NCI-H1694 treated with DMSO at 0.1 percent for 48 hours (cell line): ENCODE measurements at places on chromosomes 6 and 20.

DNA sequence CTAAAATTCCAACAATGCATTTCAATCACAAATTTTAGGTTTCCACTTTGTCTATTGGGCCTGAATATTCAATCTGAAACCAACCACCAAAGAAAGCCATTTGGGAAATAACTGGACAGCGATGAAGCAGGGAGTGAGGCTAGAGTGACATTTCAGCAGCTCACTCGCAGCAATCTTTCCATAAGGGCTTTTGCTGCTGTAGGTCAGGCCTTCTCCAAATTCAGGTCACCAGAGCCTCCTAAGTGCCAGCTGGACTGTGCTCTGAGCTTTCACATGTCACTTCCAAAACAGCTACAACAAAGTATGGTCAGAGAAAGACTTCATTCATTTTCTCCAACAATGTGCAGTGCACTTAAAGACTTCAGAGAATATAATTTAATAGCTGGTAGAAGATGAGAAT is 194.8 kb downstream of the FRK start:
- DNase-seq: no peak

- peak; percentile 8 for DNase-seq
These were observed 131.0 kb upstream of the BMP2 start for GRCh38 chr20:6636209-6637159.

DNA sequence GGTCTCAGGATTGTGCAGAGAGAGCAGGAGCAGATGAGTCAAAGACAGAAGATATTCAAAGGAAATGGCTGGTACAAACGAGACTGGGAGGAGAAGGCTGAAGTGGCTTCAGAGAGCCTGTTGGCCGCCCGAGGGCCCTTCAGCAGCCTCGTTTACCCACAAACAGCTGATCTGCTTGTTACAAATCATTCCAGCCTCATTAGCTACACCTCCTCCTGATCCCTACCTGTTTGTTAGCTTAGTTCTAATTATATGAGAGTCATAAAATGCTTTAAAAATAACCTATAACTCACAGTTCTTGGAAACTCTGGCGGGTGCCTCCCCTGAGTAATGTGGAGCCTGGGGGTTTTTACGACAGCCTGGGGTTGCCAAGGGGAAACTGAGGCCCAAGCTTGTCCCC is 12.6 kb downstream of the GLP1R start:
- no peak for DNase-seq

DNA sequence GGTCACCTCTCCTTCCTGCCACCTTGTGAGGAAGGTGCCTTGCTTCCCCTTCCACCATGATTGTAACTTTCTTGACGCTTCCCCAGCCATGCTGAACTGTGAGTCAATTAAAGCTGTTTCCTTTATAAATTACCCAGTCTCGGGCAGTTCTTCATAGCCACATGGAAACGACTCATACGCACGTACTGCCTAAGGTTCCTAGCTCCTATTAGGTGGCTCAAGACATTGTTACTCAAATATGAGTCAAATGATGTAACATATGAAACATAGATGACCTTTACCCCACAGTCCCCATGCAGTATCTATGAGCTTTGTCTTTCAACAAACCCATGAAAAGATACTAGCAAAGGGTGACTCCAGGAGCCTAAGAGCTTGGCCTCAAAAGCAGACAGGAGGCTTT is 98.3 kb downstream of the SIM1 start:
- no peak for DNase-seq

DNA sequence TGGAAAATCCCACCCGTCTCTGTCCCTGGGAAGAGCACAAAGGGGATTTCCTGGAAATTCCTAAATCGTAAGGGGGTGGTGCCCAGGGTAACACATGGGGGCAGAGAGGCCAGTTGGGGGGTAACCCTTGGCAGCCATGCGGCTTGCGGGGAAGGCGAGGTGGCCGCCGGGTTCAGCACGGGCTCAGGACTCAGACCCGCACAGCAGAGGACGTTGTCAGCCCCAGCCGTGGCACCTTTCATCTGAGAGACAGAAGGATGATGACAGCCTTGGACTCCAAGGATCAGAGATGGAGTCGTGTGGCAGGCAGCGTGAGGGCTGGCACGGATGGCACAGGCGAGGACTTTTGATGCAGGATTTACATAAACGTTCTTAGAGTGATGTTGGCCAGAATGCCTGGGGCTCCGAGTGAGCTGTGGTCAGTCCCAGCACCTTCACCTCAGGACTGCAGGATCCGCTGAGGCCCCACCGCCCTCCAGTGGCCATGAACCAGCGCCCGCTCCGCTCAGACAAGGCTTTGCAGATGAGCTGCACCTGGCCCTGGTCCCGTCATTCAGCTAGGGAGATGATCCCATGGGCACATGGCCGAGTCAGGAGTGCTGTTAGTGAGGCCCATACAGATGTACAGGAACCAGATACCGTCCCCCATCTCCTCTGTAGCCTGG is 190.3 kb downstream of the TAF4 start:
- no peak for DNase-seq

DNA sequence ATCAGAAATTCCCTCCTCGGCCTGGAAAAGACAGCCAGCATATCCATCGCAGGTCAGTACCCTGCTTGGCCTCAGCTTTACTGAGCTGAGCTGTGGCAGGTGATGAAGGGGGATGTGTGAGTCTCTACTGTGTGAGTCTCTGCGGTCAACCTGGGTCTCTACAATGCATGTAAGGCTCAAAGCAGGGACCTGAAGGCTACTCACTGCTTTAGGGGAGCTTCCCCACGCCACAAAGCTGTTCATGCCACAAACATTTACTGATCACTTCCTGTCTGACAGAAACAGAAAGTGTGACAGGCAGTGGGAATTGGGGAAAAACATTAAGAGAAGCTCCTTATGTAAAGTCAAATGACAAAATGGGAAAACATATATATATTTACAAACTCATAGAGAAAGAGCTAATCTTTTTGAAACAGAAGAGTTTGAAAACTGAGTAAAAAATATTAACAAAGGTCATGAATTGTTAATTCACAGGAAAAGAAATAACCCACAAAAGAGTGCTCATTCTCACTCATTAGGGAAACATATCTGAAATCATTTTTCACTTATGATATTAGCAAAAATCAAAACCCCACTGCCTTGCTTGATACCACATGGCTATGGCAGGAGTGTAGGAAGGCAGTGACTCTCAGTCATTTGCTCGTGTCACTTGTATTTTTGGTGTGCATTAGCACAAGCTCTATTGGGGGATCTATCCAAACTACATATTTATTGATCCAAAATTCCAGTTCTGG is 5.8 kb downstream of the BTN3A3 start:
- no peak for DNase-seq

- no peak for DNase-seq
These were observed 51.0 kb downstream of the EDN3 start for GRCh38 chr20:59351157-59352040.

DNA sequence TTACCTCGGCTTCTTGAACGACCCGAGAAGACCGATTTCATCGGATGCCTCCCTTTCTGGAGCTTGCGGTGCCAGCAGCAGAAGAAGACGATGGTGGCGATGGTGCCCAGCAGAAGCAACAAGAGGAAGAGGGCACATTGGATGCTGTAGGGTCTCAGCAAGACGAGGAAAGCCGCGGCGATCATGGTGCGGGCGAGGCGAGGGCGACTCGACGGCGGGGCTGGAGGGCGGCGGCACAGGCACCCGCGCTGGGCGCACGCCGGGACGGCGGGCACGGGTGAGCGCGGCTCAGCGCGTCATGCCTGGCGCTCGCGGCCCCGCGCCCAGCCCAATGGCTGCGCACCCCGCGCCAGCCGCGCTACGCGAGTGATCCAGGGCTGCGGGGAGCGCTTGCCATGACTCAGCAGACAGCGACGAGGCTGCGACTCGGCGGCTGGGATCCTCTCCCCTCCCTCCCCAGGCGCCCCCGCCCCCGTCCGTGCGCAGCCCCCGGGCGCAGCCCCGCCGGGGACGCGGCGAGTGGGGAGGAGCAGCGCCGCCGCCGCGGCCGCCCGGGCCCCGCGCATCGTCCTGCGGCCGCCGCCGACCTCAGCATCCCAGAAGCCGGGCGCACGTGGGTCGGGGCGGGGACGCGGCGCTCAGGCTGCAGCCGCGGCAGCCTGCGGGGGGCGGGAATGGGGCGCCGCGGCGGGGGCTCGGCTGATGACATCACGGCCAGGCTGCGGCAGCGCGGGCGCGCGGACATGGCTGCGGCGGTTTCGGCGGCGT is at the start of gene BEND6:
Gene BEND6, plus strand, starts transcription at position 705 of the 768 bp plus-strand sequence. CDS start 26,704 bp downstream, outside the sequence.
- DNase-seq: no peak

GRCh38 chr6:135030532-135031178 is 24.0 kb downstream of the HBS1L start:
- DNase-seq: no peak

- no peak for DNase-seq
These were observed 56.2 kb upstream of the ARID1B start for GRCh38 chr6:156720691-156721685.

DNA sequence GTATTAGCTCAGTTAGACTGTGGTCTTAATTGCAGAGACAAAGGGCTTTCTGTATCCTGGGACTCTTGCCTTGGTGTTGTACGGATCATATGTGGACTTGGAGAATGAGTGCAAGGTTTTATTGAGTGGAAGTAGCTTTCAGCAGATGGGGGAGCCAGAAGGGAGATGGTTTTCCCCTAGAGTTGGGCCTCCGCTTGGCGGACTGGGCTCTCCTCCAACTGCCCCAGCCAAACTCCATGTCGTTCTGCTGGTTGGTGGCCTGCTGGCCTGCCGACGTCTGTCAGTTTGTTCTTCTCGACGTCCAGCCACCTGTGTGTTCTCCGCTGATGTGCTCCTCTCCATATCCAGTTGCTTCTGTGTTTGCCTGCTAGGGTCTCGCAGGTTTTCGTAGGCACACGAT is 189.5 kb upstream of the FLRT3 start:
- peak; percentile 62 for DNase-seq

DNA sequence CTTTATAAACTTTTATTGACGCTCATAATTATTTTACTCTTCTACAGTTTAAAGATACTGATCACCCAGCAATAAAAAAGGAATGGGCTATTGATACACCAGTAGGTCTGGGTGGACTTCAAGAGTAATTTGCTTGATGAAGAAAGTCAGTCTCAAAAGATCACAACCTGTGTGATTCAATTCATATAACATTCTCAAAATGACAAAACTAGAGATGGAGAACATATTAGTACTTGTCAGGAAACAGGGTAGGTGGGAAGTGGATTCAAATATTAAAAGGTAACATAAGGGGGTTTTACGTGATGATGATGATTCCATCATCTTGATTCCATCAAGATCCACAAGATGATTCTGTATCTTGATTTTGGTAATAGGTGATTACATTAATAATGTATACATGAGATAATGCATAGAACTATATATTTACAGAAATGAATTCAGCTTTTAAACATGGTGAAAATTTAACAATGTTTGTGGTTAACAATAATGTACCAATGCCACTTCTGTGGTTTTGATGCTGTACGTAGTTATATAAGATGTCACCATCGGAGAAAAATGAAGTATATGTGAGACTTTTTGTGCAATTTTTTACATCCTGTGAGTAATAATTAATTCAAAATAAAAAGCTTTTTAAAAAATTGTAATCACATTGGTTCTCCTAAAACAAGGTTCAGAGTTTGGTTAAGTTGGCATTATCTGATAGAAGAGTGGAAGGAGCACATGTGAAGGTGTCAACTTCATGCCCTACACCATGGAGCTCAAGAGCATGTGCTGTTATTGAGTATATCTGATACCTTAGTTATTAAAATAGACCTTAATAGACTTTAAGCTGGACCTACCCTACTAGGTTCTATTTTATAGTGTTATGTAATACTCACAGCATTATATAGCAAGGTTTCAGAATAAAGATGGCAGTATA is 66.3 kb upstream of the DYNLRB1 start:
- DNase-seq: no peak

GRCh38 chr6:136803608-136804007 is 11.3 kb upstream of the MAP3K5 start:
- DNase-seq: no peak

GRCh38 chr6:106537662-106538061 is 91.6 kb downstream of the RTN4IP1 start:
- DNase-seq: no peak

DNA sequence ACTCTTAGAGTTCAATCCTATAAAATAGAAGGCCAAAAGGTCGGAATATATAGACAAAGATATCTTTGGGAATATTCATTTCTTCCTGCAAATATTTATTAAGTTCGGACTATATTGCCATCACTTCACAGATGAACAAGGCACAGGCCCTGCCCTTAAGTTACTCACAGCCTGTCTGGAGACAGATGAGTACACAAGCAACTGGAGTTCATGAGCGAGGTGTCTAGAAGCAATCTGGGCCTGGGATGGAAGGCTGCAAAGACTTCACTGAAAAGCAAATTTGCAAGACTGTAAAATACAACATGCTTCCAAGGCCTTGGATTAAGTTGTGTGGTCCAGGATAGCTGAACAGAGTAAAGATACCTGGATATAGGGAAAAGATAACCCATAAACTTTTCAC is 56.7 kb upstream of the CEP85L start:
- no peak for DNase-seq

- no peak for DNase-seq
These were observed 126.6 kb downstream of the ADAT2 start for GRCh38 chr6:143323729-143324470.

- DNase-seq: no peak
These were observed 179.5 kb upstream of the AKAP12 start for GRCh38 chr6:151060096-151060765.

DNA sequence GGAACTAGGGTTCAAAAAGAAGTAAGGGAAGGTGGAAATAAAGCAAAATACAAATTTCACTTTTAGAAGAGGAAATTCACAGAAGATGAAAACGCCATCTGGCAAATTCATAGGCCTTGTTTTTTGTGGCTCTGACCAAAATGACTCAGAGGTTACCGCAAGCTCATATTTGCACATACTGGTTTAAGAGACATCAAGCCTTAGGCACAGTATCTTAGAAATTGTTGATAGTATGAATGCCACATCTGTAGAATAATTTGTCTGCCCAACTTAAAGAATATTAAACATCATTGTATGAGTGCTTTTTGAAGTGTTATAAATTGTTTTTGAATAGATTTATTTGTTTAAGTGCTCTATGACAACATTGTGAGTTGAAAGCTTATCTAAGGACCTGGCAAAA is 10.6 kb downstream of the TAAR1 start:
- DNase-seq: no peak

DNA sequence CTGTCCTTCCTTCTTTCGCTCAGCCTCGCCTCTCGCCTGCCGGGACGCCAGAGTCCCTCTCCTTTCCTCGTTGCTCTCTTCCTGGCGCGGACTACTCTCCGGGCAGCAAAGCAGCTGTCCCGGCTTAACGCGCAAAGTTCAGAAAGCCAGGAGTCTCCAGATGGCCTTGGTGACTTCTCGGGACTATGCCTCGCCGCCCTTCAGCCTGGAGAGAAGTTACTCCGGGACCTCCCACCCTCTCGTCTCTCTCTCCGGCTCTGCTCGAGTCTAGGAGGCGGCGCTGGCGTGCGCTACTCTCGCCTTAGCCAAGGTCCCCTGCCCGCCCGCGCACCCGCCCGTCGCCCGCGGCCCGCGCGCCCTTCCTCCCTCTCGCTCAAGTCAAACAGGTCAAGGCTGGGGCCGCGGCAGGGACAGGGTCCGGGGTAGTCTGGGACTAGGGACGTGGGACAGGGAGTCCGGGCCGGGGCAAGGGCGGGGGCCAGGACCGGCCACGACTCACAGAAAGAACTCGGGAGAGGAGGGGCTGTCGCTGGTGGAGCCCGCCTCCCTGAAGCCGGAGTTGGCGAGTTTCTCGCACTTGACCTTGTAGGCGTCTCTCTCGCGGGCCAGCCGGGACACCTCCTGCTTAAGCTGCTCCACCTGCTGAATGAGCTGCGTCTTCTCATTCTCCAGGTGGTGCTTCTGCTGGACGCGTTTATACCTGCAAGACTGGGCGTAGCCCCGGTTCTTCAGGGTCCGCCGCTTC is 1.5 kb downstream of the MAFB start:
- no peak for DNase-seq

- DNase-seq: peak; percentile 59
These were observed 124.7 kb upstream of the MARCKS start for GRCh38 chr6:113732384-113732966.

- DNase-seq: no peak
These were observed 266.8 kb downstream of the CD83 start for GRCh38 chr6:14384175-14384949.
